ENCODE measurements at places on chromosomes 3 and 15. TPM values are rescaled to one million over a fixed set of nuclear protein-coding genes. Genes with fewer than 3 reads are reported as not detected.

PROK2 gene
- not detected for total RNA-seq

DLEC1 gene
- 0.06 TPM for total RNA-seq

FBXW12 gene
- total RNA-seq: not detected

TMEM207 gene
- total RNA-seq: not detected

C2CD4B gene
- not detected for total RNA-seq

MORC1 gene
- not detected for total RNA-seq

CFAP92 gene
- total RNA-seq: not detected

GP5 gene
- not detected for total RNA-seq

EPHA6 gene
- total RNA-seq: 0.09 TPM

FBXO40 gene
- total RNA-seq: not detected
